Activated CD8-positive, alpha-beta memory T cell treated with anti-CD3 and anti-CD28 coated beads, Interleukin-2, amount 50 U/mL, for 4 hours (primary cell): ENCODE measurements at places on chromosomes 6 and 20.

DNA sequence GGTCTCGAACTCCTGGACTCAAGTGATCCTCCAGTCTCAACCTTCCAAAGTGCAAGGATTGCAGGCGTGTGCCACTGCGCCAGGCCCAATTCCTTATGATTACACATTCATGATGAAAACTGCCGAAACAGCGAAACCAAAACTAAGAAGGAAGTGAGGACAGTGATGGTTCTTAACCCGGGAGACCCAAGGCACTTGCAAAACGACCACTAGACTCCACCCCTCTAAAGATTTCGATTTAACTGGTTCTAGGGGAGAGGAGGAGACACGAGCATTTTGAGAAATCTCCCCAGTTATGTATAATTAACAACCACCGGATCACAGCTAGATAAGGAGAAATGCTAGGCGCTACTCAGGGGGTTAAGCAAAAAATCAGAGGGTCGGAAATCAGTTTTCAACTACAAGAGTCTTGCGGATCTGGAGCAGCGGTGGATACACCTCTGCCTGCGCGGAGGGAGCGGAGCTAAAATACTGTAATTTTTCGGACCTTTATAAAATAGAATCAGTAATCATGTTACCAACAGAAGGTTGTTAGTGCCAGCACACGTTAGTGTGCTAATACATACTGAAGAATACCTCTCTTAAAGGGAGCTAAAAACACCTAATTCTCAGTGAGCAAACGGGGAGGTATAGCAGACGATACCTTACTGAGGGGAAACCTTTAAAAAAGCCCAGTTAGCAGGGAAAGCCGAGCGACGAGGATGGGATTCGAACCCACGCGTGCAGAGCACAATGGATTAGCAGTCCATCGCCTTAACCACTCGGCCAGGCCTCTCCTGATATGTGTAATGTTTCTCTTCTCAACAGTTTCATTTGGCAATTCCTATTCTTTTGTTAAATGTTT is 60.0 kb upstream of the BTN3A2 start:
- peak; percentile 63 for DNase-seq

DNA sequence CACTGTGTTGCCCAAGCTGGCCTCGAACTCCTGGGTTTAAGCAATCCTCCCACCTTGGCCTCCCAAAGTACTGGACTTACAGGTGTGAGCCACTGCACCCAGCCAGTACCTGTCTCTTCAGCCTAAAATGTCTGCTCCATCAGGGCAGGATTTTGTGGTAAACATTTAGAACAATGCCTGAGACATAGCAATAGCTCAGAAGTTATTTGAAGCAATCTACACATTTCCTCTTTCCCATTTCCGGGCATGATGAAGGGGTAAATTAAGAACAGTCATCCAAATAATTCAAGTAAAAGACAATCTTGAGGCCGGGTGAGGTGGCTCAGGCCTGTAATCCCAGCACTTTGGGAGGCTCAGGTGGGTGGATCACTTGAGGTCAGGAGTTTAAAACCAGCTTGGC is 69.0 kb upstream of the ZNF217 start:
- DNase-seq = no peak

GRCh38 chr6:166752097-166752496 is 125.0 kb upstream of the RPS6KA2 start:
- DNase-seq = no peak

GRCh38 chr6:82836022-82836575 is 229.5 kb downstream of the UBE3D start:
- DNase-seq = no peak

DNA sequence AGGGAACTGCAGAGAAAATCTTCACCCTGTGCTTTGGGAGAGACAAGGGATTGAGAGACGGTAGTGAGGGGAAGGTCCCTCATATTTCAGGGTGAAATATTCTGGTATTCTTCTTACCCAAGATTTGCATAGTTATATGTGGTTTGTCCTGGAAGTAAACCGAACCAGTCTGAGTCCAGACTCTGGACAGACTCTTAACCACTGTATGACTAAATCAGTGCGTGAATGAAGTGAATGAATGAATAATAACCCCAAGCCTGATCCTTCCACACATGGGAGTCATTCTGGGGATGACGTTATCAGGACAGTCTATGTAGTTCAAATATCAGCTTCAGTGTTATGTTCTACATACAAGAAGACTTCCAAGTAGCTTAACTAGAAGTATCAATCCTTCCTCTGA is 690.7 kb downstream of the KIF16B start:
- no peak for DNase-seq

- DNase-seq = no peak
These were observed 246.5 kb downstream of the RIMS1 start for GRCh38 chr6:72132851-72133250.

GRCh38 chr6:158164579-158165170 is 3.4 kb downstream of the SERAC1 start:
- DNase-seq = no peak

DNA sequence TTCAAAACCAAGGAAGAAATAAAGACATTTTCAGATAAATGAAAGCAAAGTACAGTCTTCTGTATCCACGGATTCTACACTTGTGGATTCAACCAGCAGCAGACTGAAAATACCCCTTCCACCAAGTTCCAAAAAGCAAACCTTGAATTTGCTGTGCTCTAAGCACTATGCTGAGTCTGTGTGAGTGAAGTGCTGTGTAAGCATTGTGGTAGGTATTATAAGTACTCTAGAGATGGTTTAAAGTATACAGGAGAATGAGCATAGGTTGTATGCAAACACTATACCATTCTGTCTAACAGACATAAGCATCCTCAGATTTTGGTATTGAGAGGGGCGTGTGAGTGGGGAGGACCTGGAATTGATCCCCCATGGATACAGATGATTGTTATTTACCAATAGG is 9.6 kb downstream of the OSER1 start:
- DNase-seq = no peak

DNA sequence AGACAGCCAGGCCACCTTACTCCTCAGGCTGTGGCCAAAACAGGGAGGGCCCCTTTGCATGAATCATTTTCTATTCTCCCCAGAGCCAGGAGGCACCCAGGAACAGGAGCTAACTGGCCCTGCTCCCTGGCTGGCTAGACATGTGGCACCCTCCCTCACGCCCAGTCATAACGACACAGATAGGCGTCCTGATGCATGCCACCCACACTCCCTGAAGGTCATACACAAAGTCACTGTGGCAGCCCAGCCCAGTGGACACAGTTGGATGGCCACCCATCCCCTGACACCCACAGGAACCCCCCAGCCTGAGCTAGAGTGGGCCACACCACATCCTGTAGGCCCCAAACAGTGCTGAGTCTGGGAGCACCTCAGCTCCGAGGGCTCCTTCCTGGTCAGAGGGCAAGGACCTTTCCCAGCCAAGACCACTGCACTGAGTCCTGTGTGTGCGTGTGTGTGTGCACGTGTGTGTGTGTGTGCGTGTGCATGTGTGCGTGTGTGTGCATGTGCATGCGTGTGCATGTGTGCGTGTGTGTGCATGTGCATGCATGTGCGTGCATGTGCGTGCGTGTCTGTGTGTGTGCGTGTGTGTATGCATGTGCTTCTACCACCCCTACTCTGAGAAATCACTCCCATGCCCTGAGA is 21.6 kb downstream of the TFEB start:
- DNase-seq = no peak

- DNase-seq = no peak
These were observed 28.1 kb downstream of the RWDD2A start for GRCh38 chr6:83221276-83221675.

- DNase-seq = no peak
These were observed 196.0 kb downstream of the MAFB start for GRCh38 chr20:40493071-40493470.

- no peak for DNase-seq
These were observed 164.5 kb downstream of the COL12A1 start for GRCh38 chr6:75041381-75041780.

- DNase-seq = no peak
These were observed 532.8 kb downstream of the RFPL4B start for GRCh38 chr6:112879920-112880413.

- DNase-seq = no peak
These were observed 178.3 kb downstream of the ZDHHC14 start for GRCh38 chr6:157559201-157559756.

DNA sequence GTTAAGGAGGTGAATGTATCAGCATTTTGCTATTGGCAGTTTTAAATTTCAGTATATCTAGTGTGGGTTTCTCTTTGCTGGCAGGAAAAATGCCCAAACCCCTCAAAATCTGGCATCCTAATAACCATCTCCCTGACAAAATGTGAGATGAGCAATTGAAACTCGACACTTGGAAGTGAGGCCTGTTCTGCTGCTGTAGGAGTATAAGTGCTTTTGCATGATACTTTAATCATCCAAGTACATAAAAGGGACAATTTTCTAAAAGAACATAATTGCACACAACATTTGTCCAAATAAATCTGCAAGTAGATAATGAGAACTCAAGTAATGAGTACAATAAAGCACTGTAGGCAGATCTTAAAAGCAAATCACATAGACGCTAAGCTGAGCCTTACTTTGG is 36.5 kb downstream of the LAMP5 start:
- DNase-seq = no peak

DNA sequence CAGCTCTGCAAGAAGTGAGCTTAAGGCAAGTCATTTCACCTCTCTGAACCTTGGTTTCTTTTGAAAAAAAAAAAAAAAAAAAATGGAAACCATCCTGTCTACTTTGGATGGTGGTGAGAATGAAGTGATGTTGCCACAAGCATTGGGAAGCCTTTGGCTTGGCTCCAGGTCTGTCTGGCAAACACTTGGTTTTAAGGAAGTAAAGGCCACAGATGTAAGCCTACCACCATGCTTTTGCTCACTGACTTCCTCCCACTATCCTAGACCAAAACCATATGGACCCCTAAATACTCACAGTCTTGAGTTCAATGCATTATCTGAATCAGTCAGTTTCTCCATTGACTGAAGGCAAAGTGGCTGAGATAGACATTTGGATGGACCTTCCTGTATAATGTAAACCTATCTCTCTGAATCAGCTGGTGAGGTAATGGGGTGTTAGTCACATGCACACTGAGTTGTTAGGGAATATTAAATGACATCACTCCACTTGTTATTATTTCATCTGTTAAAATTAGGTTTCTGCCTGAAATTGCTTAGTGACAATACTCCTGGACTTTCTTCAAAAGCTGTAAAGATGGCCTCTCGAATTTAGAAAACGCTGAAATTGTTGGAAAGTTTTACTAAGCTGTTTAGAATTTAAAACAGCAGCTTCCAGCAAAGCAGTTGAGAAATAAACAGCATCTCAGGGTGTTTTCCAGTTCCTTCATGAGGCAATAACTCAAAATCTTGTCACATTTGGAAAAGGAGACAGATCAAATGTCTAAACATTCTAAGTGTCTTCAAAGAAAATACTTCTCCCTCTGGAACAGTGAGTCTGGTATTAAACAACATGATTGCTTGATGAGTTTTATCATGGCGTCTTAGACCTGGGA is 833.5 kb downstream of the DHX35 start:
- no peak for DNase-seq

GRCh38 chr20:11162026-11162775 is 488.4 kb upstream of the JAG1 start:
- DNase-seq = no peak

GRCh38 chr6:150753371-150754064 is 112.0 kb upstream of the MTHFD1L start:
- DNase-seq = no peak

- DNase-seq = no peak
These were observed 103.4 kb upstream of the BTBD3 start for GRCh38 chr20:11814267-11814666.

DNA sequence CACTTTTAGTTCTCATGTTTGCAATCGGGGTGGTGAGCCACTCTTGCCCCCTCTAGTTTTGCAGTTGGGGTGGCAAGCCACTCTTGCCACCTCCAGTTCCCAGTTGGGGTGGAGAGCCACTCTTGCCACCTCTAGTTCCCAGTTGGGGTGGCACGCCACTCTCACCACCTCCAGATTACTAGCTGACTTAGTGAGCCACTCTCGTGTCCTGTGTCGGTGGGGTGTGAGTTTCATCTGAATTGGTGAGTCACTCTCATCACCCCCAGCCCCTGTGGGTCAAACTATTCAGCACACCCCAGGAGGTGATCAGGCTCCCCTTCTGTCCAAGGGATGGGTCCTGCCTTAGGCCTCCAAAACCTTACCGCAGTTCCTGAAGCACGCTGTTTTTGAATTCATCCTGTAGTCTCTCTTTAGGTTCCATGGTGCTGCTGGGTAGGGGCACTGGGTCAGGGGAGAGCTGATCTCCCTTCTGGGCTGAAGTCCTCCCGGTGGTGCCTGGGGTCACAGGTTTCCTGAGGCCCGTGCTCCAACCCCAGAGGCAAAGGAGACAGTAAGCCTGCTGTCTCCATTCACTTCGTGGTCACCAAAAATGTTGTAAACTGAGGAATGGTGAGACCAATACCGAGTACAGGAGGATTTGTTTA is 224.2 kb upstream of the SYNCRIP start:
- no peak for DNase-seq

- no peak for DNase-seq
These were observed 86.7 kb downstream of the SRC start for GRCh38 chr20:37432606-37433005.

DNA sequence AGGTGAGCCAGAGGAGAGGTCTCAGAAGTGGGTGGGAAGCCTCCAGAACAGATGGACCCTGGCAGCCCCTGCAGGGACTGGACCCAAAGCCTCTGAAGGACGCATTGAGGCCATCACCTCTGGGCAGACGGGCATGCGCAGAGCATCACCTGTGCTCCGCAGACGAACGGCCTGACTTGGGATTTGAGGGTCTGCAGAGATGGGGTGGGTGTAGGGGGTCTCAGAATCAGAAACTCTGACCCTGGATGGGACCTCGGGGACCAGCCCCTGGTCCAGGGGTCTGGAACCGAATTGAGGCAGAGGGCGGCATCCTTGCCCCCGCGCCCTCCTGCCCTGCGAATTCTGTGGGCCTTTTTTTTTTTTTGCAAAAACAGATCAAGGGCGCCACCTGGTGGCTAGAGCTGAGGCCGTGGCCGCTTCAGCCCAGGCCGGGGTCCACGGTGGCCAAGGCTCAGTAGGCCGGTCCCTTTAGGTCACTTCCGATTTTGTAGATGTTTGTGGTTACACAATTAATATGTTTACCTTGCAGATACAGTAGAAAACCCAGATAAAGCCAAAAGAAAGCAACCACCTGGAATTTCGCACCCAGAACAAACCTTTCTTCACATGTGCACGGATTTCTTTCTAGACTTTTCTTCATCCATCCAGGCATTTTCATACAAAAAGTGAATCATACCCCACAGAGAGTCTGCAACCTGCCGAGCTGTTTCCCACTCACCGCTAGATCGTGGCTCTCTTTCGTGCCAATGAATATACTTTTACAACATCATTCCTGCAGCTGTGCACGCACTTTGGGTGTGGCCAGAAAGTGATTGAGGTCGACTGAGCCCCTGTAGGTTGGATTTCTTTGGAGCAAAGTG is 25.9 kb downstream of the ZBP1 start:
- peak; percentile 59 for DNase-seq

DNA sequence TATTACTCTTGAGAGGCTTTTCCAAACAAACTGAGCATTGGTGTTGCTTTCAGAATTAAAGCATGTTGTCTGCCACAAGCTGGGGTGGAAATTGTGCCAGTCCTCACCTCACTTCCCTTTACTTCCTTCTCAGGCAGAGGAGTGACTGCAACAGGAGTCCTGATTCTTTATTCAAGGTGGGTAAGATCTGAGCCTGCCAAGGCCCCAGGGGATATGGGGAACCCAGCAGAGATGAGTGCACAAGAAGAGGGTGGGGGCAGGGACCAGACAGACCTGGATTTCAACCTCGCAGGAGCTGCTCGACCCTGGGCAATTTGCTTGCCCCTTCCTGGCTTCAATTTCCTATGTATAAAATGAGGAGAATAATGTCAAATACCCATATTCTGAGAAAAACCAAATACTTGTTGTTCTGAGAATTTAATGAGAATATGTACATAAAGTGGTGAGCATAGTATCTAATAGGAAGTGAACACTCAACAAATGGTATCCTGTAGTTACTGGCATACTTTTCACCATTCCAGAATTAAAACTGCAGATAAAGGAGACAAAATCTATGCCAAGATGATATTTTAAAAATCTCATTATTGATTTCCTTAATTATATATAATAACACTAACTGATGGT is 17.8 kb downstream of the MAN1A1 start:
- DNase-seq = no peak
